ENCODE measurements at places on chromosomes 5 and 9. TPM values are rescaled to one million over a fixed set of nuclear protein-coding genes. Genes with fewer than 3 reads are reported as not detected.

DDX4 gene
- total RNA-seq, result not detected

FRRS1L gene
- total RNA-seq, result not detected

RAI14 gene
- total RNA-seq, result not detected

DNA sequence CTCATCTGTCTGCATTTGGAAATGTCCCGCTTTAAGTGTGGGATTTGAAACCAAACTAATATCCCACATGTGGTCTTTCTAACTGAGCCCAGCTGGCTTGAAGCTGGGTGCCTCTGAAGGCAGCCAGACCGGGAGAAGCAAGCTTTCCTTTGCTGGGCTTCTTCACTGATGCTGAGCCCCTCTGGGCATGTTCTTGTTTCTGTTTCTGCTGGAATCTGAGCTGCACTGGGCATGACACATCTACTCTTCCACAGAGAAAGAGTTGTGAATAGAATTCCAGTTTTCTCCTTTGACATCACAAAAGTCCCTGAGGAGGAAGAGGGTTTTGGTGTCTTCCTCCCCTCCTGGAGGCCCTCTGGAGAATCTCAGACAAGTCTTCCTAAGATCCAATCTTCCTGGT lies 179.5 kb downstream of the ATP10B start:
- DNase-seq, result no peak

DNA sequence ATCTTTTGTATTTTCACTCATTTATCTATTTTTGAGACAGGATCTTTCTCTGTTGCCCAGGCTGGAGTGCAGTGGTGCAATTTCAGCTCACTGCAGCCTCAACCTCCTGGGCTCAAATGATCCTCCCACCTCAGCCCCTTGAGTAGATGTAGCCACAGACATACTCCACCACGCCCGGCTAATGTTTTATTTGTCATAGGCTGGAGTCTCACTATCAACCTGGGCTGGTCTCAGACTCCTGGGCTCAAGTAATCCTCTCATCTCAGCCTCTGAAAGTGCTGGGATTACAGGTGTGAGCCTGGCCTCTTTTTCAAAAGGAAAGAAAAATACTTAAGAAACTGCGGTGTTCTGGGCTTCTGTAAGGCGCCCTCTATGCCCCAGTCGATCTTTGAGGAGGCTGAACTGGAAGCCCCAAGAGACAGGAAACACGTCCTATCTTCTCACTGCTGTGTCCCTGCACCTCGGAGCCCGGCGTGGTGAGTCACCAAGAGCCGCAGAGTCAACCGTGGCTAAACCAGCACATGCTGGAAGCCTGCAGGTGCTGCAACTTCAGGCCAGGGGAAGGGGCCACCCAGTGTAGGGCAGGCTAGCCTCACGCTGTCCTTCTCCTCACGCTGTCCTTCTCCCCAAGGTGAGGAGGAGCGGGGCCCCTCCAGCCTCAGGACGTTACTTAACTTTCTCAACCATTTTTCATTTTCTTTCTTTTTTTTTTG lies 15.2 kb upstream of the LHX3 start:
- DNase-seq, result no peak

GRCh38 chr5:29993286-29993685 lies 1200.2 kb upstream of the CDH6 start:
- DNase-seq, result no peak

DNA sequence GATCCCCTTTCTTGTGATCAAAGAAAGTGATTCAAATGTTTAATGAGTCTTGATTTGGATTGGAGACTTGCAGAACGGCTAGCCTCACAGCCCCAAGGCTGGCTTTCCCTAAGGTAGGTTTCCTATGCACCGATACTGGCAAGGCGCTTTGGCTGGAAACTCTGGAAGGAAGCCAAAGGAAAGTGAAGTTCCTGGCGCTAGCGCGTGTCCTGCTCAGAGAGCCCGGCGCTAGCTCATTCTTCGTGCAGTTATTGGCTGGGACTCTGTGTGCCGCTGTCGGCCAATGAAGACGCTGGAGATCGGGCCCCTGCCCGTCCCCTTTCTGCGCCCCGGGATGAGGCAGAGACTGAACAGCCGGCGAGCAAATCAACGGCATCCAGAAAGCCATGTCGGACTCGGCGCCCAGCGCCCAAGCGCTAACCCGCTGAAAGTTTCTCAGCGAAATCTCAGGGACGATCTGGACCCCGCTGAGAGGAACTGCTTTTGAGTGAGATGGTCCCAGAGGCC lies at the start of gene PCDHGC3:
PCDHGC3 (plus strand) TSS at position 342 of the 507 bp plus-strand sequence; CDS start at position 493, 151 bp downstream.
- DNase-seq, result peak; percentile 95

GRCh38 chr9:26175264-26175663 lies 497.0 kb upstream of the TUSC1 start:
- DNase-seq, result no peak

DNA sequence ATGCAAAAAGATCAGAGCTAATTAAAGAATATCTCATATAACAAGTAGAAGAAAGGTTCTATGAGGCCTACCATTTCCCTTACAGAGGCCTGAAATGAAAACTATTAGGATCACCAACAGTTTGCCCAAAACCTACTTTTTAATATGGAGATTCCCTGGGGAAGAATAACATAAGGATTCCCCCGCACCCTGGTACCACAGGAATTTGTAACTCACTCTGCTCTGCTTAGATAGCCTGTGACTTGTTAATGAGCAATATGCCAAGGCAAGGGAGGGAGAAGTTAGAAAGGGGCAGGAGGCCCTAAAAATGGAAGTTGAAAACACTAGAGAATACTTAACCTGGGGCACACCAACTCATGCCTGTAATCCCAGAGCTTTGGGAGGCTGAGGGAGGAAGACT lies 107.0 kb downstream of the CDH6 start:
- DNase-seq, result no peak

DNA sequence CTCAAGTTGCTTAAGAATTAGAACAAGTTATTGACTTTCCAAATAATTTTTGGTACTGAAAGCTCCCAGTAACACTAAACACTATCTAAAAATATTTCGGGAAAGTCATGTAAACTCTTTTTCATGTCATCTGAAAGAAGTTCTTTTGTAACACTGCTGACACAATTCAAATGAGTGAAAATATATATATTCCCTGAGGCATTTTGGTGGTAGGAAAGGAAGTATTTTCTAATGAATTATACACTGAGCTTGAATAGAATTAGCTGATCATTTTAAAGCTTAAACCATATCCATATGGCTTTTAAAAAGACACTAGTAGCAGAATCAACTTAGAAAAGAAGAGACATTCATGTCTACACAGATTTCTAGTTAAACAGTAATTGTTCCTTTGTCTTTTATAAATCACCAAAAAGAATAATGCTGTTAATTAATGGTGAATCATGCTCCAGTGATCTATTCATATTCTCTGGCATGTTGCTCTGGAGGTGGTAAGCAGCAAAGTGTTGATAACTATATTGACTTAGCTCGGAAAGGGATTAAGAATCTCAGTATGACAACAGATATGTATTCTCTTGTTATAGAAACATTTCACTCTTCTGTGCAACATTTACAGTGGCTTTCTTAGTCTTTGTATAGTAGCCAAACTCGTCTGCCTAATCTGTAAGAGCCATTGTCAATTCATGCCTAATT lies 27.4 kb upstream of the RFX3 start:
- no peak for DNase-seq

- no peak for DNase-seq
These were observed 42.3 kb downstream of the JADE2 start for GRCh38 chr5:134567641-134568336.

Data from Karpas-422 (cell line).